Activated CD8-positive, alpha-beta memory T cell treated with anti-CD3 and anti-CD28 coated beads, Interleukin-2, amount 50 U/mL, for 48 hours (primary cell): ENCODE measurements at places on chromosomes 16 and 17.

GRCh38 chr17:45318561-45319230 lies 1.9 kb upstream of the MAP3K14 start:
- DNase-seq: no peak

GRCh38 chr16:48335961-48336360 lies 49.3 kb downstream of the SIAH1 start:
- no peak for DNase-seq

- no peak for DNase-seq
These were observed 23.0 kb upstream of the CHMP6 start for GRCh38 chr17:80968602-80969029.

GRCh38 chr17:17035920-17036523 lies 6.2 kb upstream of the MPRIP start:
- DNase-seq: no peak

GRCh38 chr17:73770115-73770848 lies 126.0 kb upstream of the SDK2 start:
- DNase-seq: no peak
